ENCODE measurements at places on chromosomes 2 and 18. TPM values are rescaled to one million over a fixed set of nuclear protein-coding genes. Genes with fewer than 3 reads are reported as not detected.
A peak's percentile ranks its signal among the peaks of the same experiment; 100 is the strongest.

DNA sequence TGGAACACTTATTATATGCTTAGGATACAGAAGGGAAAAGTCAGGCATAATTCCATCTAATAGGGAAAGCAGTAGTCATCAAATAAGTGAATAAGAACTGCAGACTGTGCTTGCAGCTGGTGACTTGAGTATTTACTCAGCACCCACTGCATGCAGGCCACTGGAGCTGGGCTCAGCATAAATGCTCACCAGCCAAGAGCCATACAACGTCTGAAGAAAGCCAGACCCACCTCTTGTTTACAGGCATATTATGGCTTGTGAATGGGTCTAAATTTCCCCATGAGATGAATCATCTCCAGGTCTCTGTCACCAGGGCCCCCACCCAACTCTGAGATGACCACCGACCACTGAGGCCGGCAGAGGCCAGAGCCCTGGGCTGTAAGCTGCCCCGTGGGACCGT lies 123.8 kb upstream of the PKDCC start:
- no peak for DNase-seq

IL1R2 gene
- total RNA-seq = 8.0 TPM

FBXO41 gene
- 11.2 TPM for total RNA-seq

SLC11A1 gene
- 3.0 TPM for total RNA-seq

- no peak for DNase-seq
Observed at GRCh38 chr2:71071681-71072398, 3.4 kb downstream of the NAGK start.

DYNAP gene
- not detected for total RNA-seq

- DNase-seq = peak; percentile 28
Observed at GRCh38 chr2:182642328-182642727, 73.7 kb upstream of the DNAJC10 start.

GRCh38 chr2:40032650-40033319 lies 253.7 kb upstream of the THUMPD2 start:
- no peak for DNase-seq

GRCh38 chr2:176471949-176472348 lies 202.7 kb downstream of the MTX2 start:
- DNase-seq = no peak

DNA sequence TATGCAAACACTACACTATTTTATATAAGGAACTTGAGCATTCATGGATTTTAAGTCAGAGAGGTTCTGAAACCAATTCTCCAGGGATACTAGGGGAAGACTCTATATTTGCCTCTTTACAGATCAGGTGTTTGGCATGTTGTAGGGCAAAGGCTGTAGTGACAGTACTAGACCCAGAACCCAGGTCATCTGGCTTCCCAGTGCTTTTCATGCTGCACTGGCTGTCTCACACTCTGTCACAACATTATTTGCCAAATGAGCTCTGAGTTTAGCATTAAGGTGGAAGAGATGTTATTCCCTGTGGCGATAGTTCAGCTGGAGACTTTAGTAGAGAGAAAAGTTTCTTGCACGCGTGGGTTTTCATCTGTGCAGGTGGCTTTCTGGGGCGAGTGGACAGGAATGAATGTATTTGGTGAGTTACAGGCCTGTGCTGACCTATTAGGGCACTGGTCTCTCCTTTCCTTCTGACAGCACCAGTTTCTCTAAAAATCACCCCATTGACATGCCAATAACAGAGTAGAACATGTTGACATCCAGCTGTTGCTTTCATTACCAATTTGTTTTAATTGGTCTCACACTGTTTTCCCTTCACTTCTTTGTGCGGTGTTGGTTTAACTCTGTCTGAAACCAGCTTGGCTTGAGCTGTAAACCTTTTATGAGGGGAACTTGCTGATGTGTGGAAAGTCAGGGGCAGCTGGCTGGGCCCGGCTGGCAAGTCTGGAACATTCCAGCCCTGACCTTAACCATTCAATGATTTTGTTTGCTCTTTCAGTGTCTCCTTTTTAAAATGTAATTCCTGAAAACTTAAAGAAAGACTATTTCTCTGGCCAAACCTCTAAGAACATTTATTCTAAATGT lies 643.0 kb upstream of the FAM98A start:
- DNase-seq = peak; percentile 73

ACOXL gene
- not detected for total RNA-seq
